ENCODE measurements at places on chromosomes 5 and 9.

GRCh38 chr9:114546851-114547250 lies 40.7 kb upstream of the ATP6V1G1 start:
- DNase-seq, result no peak

- no peak for DNase-seq
Observed at GRCh38 chr5:67538855-67539506, 342.4 kb upstream of the CD180 start.

- no peak for DNase-seq
Observed at GRCh38 chr5:169805527-169805934, 168.5 kb downstream of the DOCK2 start.

DNA sequence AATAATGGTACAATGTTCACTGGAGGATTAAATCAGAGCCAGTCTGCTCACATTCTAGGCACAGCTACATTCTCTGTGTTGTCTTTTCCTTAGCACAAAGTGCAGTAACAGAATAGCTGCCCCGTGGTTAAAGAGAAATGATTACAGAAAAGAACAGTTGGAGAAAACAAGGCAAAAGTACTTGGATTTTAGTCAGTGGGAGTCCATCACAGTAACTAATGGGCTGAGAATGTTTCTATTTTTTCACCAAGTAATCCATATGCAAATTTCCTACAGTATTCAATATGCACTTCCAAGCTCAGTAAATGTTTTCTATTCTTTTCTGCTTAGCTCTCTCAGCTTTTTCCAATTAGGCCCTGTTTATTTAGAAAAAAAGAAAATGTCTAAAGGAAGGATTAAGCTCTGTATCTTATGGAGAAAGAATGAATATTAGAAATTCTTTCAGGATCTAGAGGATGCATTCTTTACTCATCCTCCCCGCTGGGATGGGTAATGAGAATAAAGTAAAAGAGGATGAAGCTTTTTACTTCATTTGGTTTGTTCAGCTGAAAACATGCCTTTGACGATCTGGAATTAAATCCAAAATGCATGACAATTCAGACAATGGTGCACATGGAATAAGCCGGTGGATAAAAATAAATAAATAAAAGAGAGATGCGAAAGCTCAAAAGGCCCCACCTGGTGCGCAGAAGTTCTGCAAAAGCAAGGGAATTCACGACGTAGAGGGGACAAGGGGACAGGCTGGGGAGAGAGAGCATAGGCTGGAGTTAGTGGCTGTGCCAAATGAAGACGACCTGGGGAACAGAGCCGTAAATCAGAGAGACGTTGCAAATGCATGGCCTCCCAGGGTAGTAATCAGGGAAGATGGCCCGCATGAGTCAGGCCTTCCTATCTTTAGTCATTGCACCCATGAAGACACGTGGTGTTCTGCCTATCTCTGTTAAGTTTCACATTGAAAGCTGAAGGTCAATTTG lies 345.2 kb downstream of the GLIS3 start:
- DNase-seq, result no peak

DNA sequence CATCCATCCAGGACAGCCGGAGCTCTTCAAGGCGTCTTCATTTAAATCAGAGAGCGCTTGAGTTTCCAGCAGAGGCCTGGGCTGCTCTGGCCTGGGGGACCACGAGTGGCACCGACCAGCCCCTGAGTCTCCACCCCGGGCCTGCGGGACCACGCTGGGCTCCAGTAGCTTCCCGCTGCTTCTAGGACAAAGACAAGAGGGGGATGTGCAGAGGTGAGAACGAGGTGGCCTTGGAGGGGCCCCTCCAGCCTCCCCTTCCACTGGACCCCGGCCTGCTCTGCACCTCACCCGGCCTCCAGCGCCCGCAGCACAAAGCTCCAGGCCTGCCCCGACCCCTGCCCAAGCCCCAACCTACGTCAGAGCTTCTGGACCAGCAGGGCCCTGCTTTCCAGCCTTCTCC lies 81.6 kb downstream of the IRX2 start:
- DNase-seq, result no peak

GRCh38 chr5:40226906-40227305 lies 452.8 kb upstream of the PTGER4 start:
- DNase-seq, result no peak

GRCh38 chr5:4576908-4577307 lies 563.2 kb upstream of the ADAMTS16 start:
- DNase-seq, result no peak

DNA sequence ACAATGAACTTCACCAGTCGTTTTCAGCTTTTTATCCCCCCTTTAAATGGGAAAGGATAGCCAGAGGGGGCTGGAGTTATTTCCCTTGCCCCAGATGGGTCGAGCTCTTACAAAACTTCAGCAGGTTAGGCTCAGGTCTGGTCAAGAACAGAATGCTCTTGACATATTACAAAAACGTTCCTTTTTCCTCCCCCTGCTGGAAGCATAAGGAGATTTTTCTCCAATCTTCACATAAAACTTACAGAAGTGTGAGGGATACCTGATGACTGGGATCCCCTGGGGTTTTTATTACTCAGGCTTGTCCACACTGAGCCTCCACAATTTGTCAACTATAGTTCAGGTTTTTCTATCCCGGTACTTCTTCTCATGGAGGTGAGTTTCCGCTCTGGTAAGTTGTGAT lies 60.8 kb downstream of the CSF2 start:
- no peak for DNase-seq

DNA sequence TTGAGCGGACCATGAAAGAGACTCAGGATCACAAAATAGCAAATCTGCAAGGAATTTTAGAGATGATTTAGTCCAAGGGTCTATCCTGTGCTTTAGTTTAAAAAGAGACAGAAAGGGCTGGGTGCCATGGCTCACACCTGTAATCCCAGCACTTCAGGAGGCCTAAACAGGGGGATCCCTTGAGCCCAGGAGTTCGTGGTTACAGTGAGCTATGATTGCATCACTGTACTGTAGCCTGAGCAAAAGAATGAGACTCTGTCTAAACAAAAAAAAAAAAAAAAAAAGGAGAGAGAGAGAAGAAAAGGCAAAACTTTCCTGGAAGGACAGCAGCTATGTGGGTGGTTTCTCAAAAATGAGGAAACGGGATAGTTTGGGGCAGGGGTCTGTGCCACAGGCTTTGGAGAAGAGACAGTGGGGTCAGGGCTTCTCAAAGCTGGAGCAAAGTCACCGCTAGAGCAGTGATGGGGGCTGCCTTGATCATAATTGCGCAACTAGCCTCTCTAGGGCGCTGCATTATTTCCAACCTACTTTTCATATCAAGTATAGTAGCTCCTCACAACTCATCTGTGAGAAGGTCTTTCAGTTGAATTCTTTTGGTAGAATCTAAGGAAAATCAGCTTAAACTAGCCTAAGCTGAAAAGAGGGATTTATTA lies 8.5 kb upstream of the ANKH start:
- no peak for DNase-seq

GRCh38 chr5:2832394-2832793 lies 80.9 kb upstream of the IRX2 start:
- DNase-seq, result no peak
